ENCODE measurements at places on chromosomes 7 and 10. TPM values are rescaled to one million over a fixed set of nuclear protein-coding genes. Genes with fewer than 3 reads are reported as not detected.
A peak's percentile ranks its signal among the peaks of the same experiment; 100 is the strongest.

DNA sequence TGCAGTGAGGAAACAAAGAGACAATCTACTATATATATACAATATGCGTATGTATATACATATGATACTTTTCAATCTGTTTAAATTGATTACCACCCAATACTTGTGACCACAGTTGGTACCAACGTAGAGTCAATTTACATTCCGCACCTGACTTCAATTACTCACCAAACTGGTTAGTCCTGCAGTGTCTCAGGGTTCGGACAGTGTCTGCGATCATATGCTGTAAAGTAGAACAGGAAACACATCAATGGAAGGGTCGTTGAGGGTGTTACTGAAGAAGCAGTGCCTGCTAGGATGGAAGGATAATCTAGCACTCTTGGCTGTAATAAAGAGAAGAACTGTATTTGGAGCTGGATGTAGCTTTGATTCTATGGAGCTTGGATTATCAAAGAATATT lies 179.7 kb upstream of the CDCA7L start:
- ATAC-seq = no peak

- no peak for ATAC-seq
Observed at GRCh38 chr7:17355050-17355449, 56.6 kb downstream of the AHR start.

DNA sequence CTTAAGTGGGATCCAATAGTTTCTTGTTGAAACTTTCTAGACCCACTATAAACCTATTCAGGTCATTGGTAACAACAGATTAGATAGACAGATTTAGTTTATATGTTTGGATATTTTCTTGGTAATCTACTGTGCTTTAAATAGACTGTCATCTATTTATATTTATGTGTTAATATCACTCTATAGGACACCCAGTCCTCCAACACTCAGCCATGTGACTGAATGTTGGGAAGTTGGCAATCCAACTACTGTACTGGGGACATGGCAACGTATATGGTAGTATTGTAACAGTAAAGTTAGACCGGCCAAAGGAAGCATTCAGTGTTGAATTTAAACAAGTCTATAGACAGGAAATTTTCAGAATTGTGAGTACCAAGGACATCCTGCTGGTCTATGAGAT lies 42.6 kb upstream of the HECTD2 start:
- ATAC-seq = no peak

DNA sequence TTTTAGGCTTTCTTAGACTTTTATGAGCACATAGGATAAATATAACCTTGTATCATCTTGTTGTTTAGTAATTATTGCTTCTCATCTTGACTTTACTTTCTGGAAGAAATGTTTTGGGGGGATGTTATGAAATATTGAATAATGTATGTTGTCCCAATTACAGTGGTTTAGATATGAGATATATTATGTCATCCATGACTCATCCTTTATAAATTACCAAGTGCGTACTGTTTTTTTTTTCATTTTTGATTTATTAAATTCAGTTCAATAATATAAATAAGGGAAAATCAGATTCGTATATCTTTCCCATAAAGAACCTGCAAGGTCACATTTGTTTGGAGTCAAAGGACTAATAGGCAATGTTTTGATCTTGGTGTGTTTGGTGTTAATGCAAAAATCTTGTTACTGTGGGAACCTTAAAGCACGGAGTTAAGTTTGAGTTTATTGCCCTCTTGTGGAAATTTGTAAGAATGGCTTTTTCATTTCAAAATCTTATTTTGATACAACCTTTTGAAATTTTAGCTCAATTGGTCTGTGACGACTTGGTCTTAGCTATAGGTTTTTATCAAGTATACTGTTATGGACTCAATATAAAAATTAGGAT lies 108.6 kb downstream of the SRI start:
- no peak for ATAC-seq

DNA sequence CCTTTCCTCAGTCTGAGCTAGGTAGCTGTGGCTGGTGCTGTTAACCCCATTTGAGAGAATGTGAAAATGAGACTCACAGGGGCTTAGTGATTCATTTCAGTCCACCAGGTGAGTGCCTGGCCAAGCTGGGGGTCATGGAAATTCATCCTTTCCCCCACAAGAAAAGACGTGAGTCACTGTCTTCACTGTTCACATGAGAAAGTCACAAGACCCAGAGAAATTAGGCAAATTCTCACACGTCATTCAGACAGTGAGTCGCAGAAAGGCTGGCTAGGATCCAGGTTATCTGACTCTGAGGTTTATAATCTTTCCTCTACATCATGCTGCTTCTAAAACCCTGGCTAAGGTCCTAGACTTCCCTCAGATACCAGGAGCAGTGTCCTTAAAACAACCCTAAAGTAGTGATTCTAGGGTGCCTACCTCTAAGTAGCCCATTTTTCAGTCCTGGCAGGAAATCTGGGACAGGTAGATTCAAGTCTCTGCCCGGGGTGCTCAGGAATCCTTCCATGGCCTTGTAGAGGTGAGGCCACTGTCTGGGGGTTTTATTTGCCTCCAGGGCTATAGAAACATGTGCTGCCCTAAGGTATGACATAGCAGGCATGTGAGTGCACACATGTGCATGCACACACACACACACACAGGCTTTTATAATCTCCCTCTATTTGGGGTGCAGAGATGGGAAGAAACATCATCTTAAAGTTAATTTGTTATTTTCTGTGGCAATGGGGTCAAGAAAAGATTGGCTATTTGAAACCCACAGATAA lies 427.9 kb upstream of the CELF2 start:
- peak; percentile 24 for ATAC-seq

- ATAC-seq = no peak
Observed at GRCh38 chr7:69663911-69664832, 65.9 kb downstream of the AUTS2 start.

GRCh38 chr10:89879121-89879520 lies 177.7 kb downstream of the KIF20B start:
- ATAC-seq = no peak

GRCh38 chr10:110437351-110437605 lies 60.4 kb upstream of the DUSP5 start:
- no peak for ATAC-seq

DNA sequence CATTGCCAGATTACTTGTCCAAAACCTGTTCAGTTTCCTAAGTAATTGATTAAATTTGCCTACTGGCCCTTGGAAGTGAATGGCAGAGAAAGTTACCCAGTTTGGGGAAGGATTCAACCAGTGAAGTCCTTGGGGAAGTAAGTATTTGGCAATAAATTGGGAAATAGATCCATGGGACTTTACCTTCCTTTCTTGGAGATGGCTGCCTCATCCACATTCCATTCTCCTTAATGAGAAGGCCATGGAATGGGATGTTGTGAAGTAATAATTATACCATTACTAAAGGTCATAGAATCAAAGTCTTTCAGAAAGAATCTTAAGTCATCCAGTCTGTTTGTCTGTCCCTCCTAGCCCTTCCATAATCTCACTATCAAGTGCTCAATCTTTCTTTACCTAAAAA lies 4.5 kb upstream of the COPG2 start:
- ATAC-seq = no peak

DNA sequence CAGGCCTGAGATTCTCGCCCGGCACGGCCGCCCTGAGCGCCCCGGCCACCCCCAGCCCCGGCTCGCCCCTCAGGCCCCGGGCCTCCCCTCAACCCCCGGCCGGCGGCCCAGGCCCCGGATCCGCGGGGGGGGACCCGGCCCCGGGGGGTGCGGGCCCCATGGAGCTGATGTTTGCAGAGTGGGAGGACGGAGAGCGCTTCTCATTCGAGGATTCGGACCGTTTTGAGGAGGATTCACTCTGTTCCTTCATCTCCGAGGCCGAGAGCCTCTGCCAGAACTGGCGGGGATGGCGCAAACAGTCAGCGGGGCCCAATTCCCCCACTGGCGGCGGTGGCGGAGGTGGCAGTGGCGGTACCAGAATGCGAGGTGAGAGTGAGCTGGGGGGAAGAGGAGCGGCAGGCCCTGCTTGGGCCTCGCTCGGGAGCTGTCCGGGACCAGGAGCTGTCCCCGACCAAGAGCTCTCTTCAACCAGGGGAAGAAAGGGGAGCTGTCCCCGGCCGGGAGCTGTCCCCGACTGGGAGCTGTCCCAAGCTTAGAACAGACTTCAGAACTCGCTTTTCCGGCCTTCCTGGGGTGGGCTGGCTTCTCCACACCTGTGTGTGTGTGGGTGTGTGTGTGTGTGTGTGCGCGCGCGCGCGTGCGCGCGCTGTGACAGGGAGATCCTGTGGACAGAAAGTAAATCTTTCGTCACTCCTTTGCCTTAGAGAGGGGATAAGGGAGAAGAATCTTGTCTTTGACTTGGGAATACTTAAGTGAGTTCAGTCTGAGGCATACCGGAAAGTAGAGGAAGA lies 510 bp downstream of the ZSWIM8 start:
- peak; percentile 34 for ATAC-seq

- peak; percentile 64 for ATAC-seq
Observed at GRCh38 chr7:130486114-130486953, 5.6 kb upstream of the MEST start.

DNA sequence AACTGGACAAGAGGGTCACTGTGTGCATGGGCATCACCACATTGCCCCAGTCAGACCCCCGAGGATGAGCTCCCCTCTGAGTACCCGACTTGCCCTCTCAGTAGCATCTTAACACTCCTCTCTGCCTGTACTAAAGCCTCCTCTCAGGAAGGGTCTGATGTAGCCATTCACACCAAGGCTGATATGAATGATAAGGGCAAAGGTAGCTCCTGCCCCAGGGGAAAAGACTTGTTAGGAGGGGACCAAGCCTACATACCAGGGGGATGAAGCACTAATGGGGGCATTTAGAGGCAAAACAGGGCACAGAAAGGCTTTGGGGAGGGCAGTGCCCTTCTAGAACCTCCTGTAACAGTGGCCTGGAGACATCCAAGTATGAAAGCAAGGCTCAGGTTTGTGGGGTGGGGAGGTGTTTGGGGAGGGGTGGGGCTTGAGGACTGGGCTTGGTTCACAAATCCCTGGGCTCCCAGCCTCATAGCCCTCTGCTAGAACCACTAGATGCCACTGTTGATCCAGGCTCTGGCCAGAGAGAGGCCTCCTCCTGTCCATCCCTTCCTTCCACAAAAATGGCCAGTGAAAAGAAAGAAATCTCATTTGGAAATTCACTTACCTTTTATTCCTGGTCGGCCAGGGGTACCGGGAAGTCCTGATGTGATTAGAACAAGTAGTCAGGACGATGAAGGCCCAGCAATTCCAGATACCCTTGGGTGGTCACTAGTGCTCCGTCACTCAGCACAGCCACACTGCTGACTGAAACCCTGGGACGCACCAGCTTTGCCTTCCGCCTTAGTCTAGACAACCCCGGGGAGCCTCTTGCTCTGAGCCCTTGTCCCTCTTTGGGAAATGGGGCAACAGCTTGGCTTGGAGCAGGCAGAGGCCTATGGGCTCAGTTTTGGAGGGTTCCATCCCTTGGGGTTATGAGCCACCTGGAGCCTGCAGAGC lies 40.3 kb downstream of the COL17A1 start:
- peak; percentile 56 for ATAC-seq

DNA sequence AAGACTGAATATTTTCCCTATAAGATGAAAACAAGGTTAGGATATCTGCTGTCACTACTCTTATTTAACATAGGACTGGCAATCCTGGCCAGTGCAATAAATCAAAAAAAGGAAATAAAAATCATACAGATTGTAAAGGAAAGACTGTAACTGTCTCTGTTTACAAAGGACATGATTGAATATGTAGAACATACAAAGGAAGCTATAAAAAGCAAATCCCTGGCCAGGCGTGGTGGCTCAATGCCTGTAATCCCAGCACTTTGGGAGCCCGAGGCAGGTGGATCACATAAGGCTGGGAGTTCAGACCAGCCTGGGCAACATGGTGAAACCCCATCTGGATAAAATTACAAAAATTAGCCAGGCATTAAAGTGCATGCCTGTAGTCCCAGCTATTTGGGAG lies 15.8 kb downstream of the ZNF485 start:
- ATAC-seq = no peak

DNA sequence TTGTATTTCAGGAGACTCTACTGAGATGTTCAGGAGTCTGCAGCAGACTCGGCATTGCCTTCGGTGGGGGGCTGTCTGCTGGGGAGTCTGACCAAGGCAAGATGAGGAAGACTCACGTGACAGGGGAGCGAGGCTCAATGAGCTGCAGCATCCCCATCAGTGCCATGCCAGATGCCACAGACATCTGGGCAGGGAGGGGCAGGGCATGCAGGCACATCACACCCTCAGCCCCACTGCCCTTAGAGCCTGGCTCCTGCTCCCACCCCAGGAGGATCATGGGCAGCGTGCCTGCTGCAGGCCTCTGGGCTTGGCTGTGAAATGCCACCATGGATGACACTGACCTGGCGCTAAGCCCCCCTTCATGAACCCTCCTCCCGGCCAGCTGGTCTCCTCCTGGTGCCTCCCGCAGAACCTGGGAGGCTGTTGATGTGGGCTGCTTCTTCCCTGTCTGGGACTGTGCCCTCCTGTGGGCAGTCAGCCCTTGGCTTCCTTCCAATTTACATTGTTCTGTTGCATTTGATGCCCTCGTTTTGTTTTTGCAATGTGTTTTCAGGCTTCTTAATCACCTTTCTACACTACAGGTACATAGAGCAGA lies 235.0 kb downstream of the PAXIP1 start:
- no peak for ATAC-seq

DNA sequence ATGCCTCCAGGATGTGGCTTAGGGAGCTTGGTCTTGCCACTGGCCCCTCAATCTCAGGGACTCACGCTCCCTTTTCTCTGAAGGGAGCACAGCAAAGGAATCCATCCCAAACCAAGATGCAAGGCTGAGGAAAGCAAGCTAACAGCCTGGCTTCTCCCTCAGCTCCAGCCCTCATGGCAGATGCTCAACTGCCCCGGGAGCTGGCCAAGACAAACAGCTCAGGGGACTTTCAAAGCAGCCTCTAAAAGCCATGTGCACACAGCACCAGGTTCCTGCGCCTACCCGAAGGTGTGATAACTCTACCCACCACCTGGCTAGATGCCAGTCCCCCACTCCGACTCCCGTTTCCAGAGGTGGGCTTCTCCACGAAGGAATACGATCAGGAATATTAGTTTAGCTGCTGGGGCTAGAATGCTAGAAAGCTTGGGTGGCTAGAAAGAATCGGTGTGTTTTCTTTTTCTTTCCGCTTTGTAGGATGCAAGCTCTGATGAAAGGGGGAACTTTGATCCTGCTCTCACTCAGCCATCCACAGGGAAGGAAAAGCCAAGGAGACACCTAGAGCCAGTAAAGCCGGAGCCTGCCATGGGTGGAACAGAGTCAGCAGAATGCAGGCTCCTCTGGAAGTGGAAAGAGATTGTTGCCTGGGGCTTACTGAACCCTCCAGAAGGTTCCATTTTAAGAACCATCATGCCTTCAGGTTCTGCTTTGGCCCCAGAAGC lies 89.0 kb upstream of the FGFR2 start:
- ATAC-seq = no peak

GRCh38 chr7:150645259-150646020 lies 13.3 kb upstream of the GIMAP6 start:
- no peak for ATAC-seq

Gene TNS3
- 54.9 TPM for total RNA-seq

Gene TRUB1
- total RNA-seq = 14.9 TPM

Gene MMP21
- total RNA-seq = not detected

Gene CNTNAP2
- 3.5 TPM for total RNA-seq

Gene PODXL
- 23.4 TPM for total RNA-seq

Gene RNLS
- total RNA-seq = 25.1 TPM

Gene SPDYE5
- not detected for total RNA-seq
